T-cell (primary cell): ENCODE measurements at places on chromosomes 5 and 9. TPM values are rescaled to one million over a fixed set of nuclear protein-coding genes. Genes with fewer than 3 reads are reported as not detected.
A peak's percentile ranks its signal among the peaks of the same experiment; 100 is the strongest.

GRCh38 chr9:3479514-3480352 is 46.1 kb downstream of the RFX3 start:
- no peak for DNase-seq

DNA sequence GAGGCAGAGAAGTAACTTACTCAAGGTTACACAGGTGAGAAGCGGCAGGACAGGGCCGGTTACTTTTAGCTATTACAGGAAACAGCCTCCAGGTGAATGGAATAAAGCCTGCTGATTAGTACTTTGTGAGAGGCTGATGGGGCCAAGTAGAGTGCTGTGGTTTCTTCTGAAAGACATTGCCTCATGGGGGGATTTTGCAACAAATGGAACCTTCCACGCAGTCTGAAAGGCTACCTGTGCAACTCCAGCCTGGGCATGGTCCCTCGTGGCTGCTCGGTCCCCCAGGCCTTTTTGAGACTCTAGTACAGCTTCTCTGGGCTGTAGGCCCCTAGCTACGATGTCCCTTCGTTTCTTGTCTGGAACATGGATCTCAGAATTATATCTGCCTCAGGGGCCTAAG is 2.0 kb downstream of the TMEM268 start:
- no peak for DNase-seq

- DNase-seq: no peak
Observed at GRCh38 chr5:61620699-61621182, 288.7 kb downstream of the ZSWIM6 start.

DNA sequence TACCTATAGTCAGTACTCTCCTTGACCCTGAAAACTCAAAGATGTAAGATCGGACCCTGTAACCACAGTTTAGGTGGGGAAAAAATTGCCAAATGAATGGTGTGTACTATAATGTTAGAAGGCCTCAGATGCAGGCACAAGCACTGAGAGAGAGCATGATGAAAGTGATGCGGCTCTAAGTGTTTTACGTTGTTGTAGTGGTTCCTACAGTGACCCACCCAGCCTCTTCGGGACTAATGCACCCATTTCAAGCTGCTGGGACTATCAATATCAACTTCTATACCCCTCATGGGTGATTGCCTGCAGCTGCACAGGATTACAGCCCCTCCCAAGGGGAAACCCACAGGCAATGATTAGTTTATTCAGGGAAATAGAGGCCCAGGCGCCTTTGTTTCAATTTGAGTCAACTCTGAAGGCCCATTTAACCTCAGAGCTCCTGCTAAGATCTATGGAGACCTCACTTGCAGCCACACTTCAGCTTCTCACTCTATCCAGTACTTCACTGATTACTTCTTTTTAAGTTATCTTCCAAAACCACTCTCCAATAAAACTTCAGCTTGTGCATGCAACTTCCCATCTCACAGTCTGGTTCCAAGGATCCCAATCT is 340.7 kb downstream of the NR2F1-AS1 start:
- DNase-seq: no peak

- DNase-seq: peak; percentile 43
Observed at GRCh38 chr5:73448463-73449136, at the start of gene FOXD1. Gene FOXD1 (minus strand): TSS chr5:73448777. CDS start chr5:73448362, 415 bp downstream.

- peak; percentile 75 for DNase-seq
Observed at GRCh38 chr9:127783111-127784008, 2.5 kb upstream of the CDK9 start.

- DNase-seq: no peak
Observed at GRCh38 chr5:176900780-176901204, 1.6 kb upstream of the HK3 start.

- no peak for DNase-seq
Observed at GRCh38 chr5:128466554-128466953, 71.5 kb downstream of the FBN2 start.

DNA sequence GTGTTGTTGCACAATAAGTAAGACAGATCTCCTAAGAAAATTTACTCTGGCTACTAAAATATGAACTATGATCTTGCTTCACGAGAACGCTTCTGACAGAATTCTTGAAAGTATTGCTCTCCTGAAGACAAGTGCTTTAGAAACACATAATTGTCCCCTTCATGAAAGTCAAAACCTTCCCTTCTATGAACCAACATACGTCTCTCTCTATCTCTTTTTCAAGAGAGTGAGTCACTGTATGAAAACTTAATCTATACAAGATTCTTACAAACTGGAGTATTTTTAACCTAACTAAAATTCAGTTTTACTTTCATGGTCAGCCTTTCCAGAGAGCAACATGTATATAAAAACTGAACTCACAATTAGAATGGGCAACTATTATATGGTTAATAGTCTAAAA is 688.0 kb upstream of the CTNND2 start:
- DNase-seq: no peak

GRCh38 chr5:41337216-41337615 is 123.9 kb upstream of the C6 start:
- DNase-seq: no peak

- no peak for DNase-seq
Observed at GRCh38 chr9:94017939-94018531, 62.9 kb upstream of the BARX1 start.

DNA sequence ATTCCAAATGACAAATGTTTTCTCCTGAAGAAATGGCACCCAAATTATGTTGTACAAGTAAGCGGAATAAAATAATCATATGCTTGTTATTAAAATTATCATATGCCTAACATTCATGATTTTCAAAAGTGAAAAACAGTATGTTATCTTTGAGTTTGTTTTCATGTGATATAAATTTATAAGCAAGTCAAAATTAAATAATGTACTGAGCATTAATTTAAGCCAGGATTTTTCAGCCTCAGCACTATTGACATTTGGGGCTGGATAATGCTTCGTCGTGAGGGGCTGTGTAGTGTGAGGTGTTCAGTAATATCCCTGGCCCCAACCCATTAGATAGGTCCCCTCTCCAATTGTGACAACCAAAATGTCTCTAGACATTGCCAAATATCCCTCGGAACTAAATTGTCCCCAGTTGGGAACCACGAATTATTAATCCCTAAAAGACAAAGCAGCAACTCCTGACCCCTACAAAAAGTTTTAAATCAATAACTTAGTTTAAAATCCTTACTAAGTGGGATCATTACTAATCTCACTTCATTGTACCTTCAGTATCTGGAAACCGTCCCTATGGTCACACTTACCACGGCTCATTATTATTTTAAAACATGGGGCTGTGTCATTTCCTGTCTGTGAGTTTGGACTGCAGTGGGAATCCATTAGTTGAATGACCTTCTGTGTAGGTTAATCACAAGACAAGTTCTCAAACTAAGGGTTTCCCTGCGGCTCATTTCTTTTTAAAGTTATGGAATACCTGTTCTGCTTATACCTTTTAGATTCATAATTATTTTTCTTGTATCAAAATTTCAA is 1.3 kb upstream of the NNT start:
- no peak for DNase-seq

- DNase-seq: no peak
Observed at GRCh38 chr9:136169495-136169894, 35.4 kb downstream of the LHX3 start.

- DNase-seq: no peak
Observed at GRCh38 chr9:26773056-26773455, 119.5 kb downstream of the CAAP1 start.

DNA sequence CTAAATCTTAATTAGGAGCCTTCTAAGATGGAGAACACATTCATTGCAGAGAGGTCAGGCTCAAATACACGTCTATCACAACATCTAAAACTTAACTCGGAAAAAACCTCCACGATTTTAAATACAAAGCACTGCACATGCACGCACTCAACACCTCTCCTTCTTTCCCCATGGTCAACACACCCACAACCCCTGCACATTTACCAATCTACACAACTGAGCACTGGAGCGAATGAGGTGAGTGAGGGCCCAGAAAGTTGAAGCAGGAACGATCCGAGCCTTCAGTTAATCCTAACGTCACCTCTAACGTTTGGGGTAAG is 278 bp upstream of the NIPSNAP3A start:
- DNase-seq: no peak

GRCh38 chr5:122532035-122532434 is 220.0 kb downstream of the SNCAIP start:
- no peak for DNase-seq

DNA sequence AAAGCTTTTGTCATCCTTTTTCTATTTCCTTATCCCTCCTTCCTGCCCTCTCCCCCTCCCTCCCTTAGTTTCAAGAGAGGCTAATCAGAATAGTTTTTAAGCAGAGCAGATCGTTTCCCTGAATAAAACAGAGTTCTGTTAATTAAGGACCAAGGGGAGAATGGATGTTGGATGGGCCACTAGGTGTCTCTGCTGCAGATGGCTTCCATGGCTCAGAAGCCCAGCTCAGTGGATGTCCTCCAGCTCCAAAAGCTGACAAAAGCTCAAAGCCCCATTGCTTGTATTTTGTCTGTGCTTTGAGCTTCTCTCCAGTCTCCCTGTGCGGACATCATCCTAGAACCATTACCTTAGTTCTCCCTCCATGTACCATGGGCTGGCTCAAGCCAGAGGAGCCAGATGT is 21.0 kb upstream of the NPR3 start:
- no peak for DNase-seq

- no peak for DNase-seq
Observed at GRCh38 chr5:60710362-60710761, 10.4 kb upstream of the DEPDC1B start.

GRCh38 chr9:104808035-104808614 is 44.2 kb downstream of the NIPSNAP3B start:
- no peak for DNase-seq

GRCh38 chr9:20199111-20199510 is 410.3 kb upstream of the SLC24A2 start:
- no peak for DNase-seq

DNA sequence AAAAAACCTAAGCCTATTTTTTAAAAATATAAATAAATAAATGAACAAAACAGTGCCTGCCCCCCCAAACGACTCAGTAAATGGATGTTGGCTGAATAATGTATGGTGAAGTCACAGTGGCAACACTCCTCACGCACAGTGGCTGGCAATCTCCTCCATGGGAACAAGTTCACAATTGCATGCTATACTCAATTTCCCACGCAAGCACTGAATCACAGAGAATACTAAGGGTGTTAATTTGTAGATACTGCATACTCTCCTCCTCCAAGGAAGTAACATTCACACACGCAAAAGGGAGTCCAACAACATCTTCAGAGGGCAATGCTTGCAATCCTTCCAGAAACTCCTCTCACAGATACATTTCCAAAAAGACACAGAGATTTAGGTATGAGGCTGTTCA is 47.5 kb downstream of the SERINC5 start:
- no peak for DNase-seq

DNA sequence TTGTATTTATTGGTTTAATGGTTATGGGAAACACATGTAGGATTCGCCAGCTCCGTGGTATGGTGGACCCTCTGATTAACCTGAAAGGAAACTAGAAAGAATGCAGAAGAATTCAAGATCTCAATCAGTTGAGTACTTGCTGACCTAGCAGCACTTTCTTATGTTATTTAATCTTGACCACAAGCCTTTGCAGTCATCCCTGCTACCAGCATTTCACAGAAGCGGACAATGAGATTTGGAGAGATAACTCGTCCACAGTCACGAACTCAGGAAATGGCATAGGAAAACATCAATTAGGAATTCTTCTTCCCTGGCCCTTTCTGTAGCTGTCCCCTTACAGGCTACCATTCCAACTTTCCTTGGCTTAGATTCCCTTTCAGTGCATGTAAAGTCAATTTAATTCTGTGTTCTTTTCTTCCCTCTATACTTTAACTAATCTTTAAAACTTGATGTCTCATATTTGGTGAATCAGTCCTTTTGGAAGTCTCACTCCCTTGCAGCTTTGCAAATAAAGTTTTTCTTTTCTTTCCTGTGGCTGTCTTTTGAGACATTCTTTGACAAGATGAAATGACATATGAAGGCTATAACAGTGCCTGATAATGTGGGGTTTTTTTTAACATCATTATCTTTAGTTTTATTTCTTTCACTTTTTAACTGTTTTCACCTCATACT is 1.3 kb upstream of the SLC44A1 start:
- DNase-seq: no peak

- DNase-seq: no peak
Observed at GRCh38 chr5:54883374-54884194, 101.8 kb downstream of the ESM1 start.

GRCh38 chr9:79880626-79881025 is 308.9 kb downstream of the TLE4 start:
- DNase-seq: no peak

DNA sequence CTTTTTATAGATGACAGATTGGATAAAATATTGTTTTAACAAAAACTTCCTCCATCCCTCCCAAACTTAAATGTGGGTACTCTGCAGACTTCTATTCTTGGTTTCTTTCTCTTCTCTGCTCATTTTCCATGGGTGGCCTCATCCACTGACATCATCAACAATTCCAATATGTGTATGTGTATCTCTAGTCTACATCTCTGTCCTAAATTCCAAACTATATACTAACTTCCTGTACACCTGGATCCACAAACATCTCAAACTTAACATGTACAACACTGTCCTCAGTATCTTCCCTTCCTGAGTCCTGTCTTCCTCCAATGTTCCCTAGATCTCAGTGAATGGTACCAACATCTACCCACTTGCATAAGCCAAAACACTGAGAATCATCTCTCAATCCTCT is 28.5 kb upstream of the CDK5RAP2 start:
- DNase-seq: no peak

DNA sequence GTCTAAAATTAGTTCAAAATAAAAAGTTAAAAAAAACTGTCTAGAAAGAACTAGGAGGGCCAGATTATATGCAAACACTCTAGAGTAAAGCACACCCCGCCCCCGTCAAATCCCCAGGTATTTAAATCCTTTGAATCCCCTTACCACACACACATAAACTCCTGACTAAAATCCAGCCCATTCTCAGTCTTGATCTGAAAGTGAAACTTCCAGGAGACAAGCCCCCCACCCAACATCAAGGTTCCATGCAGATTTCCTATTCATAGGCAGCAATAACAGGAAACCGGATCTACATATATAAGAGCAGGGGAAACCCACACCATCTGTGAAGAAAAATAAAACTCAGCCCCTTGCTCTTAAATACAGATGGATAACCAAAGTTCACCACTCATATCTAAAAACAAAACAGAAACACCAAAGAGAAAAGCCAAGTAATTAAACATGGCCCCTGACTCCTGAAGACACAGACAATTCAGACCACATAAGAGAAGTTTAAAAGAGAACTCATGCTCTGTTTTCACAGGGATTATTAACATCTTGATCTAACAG is 42.3 kb downstream of the MARCHF3 start:
- DNase-seq: peak; percentile 73

GRCh38 chr5:131423056-131423455 is 159.2 kb downstream of the CDC42SE2 start:
- no peak for DNase-seq

Gene ACTBL2
- total RNA-seq: not detected

Gene OTP
- not detected for total RNA-seq

Gene BARX1
- not detected for total RNA-seq

Gene PTCH1
- 24.9 TPM for total RNA-seq

Gene OCLN
- total RNA-seq: 1.1 TPM

Gene RBM27
- total RNA-seq: 19.1 TPM

Gene COL15A1
- total RNA-seq: not detected

Gene CRAT
- total RNA-seq: 6.6 TPM

Gene STPG3
- total RNA-seq: not detected

Gene KCNN2
- total RNA-seq: not detected

Gene SLU7
- 76.8 TPM for total RNA-seq

Gene TNFSF8
- total RNA-seq: 68.6 TPM

Gene NXNL2
- total RNA-seq: not detected
